ENCODE measurements at places on chromosomes 1 and 21.

GRCh38 chr1:30706528-30706927 lies 16.9 kb downstream of the MATN1 start:
- no peak for DNase-seq

- DNase-seq = no peak
These were observed 4.3 kb downstream of the SLC30A1 start for GRCh38 chr1:211574705-211575104.

- no peak for DNase-seq
These were observed 74.2 kb downstream of the ITGB3BP start for GRCh38 chr1:63448731-63449246.

GRCh38 chr1:32272557-32273390 lies 19.1 kb upstream of the HDAC1 start:
- no peak for DNase-seq

DNA sequence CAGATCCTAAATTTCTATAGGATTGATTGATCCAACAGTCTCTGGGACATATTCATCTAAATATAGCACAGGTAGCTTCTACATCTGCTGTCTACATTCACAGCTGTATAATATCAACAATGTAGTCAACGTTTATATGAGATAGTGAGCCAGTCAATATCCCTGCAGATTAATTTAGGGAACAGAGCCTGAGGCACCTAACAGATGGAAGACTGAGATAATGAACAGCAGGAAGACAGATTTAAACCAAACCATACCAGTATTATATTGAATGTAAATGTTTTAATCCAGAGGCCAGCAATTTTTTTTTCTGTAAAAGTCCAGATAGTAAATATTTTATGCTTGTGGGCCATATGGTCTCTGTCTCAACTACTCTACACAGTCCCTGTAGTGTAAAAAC lies 2072.4 kb downstream of the MRPL39 start:
- no peak for DNase-seq

DNA sequence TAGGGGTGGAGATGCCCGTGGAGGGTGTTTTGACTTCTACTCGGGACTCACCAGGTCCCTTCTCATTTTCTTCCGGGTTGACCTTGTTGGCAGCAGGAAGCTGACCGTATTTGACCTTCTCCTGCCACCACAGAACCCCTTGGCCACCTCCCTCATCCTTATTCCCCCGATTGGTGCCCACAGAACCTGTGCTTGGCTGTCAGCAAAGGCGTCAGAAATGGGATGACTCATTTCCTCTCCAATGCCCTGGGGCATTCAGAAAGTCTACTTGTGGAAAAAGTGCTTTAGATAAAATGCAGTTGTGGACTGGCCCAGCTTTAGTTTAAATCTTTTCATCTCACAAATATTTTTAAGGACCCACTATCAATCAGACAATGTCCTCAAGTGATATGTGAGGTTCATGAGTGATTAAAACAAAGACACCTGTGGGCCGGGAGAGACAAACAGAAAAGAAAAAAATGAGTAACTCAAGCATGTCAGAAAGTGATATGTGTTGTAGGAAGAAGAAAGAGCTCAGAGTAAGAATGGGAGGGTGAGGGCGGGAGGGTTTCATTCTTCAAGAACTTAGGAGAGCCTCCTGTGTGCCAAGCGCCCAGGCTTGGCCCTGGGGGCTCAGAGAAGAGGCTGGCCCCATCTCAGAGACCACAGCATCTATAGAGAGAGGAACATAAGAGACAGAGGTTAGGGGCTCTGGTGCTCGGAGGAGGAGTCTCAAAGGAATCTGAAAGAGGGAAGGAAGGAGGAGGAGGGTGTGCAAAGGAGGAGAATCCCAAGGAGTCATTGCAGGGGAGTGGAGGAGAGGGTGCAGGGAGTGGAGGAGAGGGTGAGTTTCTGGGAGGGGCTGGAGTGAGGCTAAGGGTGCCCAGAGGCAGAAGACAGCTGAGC lies 221.6 kb upstream of the VAMP3 start:
- DNase-seq = no peak

GRCh38 chr1:65772607-65773006 lies 20.1 kb upstream of the PDE4B start:
- DNase-seq = no peak

All from HepG2 (cell line).